Fibroblast of skin of right biceps (primary cell): ENCODE measurements at places on chromosomes 7 and 10.

DNA sequence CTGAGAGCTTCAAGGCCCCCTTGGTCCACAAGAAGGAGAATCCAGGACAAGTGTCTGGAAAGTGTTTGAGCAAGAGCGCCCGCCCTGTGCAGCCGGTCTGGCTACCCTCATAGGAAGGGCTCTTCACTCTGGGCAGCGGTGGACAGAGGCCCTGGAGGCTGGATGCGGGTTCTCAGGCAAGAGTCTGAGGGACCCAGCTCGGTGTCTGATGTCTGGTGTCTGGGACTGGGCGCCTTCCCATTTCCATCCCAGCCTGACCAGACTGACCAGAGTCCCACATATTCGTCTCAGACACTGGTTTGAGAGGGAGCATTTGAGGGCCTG is 59.8 kb downstream of the HK1 start:
- DNase-seq, result no peak

- DNase-seq, result no peak
Observed at GRCh38 chr7:25348104-25348503, 119.8 kb upstream of the NPVF start.

DNA sequence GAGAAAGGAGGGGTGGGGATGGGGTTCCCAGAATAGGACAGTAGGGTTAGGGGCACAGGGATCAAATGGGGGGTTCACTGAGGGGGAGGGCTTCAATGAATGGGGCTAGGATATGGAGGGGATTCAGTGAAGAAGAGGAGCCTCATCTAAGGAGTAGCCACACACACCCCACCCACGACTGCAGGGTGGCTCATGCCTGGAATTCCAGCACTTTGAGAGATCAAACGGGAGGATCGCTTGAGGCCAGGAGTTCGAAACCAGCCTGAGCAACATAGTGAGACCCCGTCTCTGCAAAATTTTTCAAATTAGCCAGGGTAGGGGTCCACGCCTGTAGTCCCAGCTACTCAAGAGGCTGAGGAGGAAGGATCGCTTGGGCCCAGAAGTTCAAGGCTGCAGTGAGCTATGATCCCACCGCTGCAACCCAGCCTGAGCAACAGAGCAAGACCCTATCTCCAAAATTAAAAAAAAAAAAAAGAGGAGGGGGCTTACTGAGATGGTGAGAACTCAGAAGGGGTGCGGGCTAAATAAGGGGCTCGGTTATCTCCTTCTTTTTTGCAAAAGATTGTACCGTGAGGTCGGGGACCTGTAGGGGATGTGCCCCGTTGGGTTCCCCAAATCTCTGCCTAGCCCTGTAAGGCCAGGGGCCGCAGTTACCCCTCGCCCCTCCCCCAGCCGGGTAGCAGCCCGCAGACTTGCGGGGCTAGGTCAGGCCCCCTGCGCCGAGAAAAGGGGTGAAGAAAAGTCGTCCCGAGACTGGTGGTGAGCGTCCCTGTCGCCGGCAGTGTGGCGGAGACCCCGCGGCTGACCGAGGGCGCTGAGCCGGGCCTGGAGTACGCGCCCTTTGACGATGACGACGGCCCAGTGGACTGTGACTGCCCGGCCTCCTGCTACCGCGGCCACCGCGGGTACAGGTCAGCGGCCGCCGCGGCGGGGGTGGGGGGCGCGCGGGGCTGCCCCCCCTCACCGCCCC is 43.1 kb upstream of the HSPB1 start:
- DNase-seq, result no peak

- no peak for DNase-seq
Observed at GRCh38 chr10:122333037-122333436, 41.5 kb upstream of the PLEKHA1 start.

DNA sequence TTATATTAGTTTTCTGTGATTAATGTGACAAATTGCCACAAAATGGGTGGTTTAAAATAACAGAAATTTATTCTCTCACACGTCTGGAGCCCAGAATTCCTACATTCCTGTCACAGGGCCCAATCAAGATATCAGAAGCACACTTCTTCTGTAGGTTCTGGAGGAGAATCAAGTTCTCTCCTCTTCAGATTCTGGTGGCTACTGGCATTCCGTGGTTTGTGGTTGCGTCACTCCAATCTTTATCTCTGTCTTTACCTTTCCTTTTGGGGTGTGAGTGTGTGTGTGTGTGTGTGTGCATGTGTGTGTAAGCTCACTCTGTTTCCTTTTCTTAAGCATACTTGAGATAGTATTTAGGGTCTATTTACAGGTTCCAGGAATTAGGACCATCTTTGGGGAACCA is 115.5 kb upstream of the DKK1 start:
- peak; percentile 53 for DNase-seq

DNA sequence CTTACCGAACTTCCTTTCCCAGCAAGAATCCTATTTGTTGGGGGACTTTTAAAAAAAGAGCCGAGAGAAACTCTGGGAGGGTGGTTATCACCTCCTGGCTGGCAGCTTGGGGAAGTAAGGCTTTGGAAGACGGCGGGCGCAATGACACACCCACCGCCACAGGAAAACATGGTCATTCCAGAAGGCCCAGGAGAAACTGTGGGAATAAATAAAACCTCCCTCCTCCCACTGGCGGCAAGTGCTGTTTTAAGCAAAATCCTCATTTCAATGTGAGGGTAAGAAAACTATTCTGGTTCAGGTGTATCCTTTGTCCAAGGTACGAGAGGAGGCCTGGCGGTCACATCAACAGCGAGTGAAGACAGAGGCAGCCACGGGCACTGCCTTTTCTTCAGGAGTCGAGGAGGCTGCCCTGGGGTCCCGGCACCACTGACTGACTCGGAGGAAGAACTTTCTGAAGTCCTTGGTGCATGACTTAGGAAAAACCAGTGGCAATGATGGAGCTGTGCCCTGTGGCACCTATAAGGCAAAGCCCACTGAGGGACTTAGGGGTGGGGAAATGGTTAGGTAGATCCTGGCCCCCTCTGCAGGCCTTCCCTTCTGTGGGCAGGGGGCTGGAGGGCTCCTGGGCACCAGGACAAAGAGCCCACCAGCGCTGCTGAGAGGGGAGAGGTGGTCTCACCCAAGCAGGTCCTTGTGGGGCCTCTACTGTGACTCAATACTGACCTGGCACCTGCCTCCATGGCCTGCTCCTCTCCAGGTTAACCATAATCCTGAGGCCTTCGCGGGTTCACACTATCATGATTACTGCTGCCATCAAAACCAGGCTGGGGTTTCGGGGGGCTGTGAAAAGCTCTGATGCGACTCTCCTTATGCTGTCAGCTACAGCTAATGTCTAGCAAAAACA is 21.4 kb downstream of the DNAJB12 start:
- DNase-seq, result no peak

GRCh38 chr7:132218876-132219275 is 357.4 kb downstream of the PLXNA4 start:
- no peak for DNase-seq

DNA sequence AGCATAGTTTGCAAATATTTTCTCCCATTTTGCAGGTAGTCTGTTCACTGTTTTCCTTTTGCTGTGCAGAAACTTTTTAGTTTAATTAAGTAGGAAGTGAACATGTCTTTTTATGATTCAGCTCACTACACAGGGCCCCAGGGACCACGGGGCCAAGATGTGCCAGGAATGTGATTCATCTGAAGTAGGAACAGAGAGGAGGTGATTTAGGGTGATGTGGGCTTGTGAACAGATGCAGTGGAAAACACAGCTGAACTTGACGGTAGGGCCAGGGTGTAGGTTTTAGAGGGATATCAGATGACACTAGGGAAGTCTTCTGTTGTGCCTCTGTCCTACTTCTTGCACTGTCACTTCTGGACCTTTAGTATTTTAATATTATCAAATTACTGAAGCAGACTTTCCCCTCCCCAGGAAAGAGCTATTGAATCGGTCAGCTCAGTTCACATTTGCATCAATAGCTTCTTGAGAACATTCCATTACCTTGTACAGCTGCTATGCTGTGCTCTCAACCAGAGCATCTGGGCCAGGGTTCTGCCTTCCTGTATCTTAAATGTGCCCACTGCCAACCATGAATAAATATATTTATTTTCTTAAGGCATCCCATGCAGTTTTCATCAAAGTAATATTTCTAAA is 96.9 kb downstream of the OSBPL3 start:
- peak; percentile 87 for DNase-seq

DNA sequence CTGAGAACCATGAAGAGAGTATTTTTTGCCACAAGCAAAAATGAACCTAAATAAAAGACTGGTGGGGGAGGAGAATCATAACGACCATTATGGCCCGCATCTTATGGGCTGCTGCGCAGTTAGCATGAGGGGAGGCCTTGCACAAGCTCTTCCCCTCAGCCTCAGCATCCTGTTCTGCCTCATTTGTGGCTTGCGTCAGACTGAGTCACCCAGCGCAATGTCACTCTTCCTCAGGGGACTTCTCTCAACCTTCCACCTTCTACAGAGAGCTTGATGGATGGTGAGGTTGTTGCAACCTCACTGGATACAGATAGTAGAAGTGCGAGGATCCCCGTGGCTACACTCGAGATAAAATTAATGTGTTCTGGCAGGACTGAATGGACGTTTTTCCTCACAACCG is 16.8 kb upstream of the GPR15LG start:
- peak; percentile 4 for DNase-seq

GRCh38 chr7:155210356-155210755 is 87.3 kb upstream of the INSIG1 start:
- DNase-seq, result no peak

DNA sequence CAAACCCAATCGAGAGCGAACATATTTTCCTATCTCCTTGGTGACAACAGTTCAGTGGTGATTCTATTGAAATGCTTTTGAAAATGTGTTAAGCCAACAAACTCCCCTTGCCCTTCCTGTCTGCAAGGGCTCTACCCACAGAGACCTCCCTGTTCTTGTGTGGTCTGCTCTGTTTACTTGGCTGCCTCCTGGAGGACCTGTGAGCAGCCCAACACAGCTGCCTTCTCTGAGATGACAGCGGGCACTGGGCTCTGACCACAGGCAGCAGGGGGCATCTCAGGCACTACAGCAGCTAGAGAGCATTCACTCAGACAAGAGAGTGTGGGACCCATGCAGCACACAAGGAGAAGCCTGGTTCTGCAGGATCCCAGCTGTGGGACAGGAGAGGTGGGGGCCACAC is 416.4 kb downstream of the TCERG1L start:
- DNase-seq, result no peak

- DNase-seq, result peak; percentile 64
Observed at GRCh38 chr7:138886501-138886917, 88.5 kb upstream of the ATP6V0A4 start.

- DNase-seq, result peak; percentile 92
Observed at GRCh38 chr10:69696073-69696731, 66.2 kb downstream of the FAM241B start.

DNA sequence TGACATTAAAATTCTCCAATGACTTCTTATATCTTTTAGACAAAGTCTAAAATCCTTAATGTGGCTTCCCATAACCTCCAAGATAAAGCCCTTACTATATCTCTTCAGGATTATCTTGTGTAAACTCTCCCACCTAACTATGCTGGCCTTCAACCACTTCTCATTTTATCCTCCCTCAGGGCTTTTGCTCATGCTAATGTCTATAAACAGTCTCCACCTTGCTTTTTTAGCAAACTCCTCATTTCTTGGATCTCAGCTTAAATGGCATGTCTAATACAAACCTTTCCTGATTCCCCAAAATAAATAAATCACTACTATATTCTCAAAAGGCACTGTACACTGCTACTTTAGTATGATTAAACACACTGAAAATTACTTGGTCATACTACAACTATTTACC is 181.2 kb downstream of the LRRN3 start:
- DNase-seq, result no peak

DNA sequence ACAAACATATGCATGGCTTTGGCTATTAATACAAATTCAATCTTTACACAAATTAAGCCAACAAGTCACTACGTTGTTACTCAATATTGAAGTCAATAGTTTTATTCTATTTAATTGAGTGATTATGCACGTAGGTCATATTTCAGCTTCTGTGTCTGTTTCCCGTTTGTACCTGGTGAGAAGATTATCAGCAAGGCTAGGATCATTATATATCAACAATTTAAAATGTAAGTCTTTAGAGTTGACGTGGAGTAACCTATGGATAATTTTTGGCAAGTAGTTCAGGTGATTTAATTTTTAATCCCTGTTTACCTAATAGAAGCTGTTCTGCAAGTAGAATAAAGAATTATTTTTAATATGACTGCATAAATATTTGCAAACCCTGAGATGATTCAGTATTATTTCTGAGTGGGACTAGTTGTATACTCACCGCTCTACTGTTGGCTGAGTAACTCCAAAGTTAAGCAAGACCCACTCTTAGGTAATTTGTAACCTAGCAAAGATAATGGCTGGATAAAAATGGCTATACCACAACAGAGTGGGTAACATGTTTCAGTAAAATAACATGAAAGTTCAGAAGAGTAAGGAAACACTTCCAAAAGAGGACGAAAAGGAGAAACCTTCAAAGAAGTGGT is 161.0 kb downstream of the HGF start:
- DNase-seq, result no peak

- DNase-seq, result peak; percentile 7
Observed at GRCh38 chr7:88546808-88547207, 212.7 kb upstream of the ZNF804B start.

DNA sequence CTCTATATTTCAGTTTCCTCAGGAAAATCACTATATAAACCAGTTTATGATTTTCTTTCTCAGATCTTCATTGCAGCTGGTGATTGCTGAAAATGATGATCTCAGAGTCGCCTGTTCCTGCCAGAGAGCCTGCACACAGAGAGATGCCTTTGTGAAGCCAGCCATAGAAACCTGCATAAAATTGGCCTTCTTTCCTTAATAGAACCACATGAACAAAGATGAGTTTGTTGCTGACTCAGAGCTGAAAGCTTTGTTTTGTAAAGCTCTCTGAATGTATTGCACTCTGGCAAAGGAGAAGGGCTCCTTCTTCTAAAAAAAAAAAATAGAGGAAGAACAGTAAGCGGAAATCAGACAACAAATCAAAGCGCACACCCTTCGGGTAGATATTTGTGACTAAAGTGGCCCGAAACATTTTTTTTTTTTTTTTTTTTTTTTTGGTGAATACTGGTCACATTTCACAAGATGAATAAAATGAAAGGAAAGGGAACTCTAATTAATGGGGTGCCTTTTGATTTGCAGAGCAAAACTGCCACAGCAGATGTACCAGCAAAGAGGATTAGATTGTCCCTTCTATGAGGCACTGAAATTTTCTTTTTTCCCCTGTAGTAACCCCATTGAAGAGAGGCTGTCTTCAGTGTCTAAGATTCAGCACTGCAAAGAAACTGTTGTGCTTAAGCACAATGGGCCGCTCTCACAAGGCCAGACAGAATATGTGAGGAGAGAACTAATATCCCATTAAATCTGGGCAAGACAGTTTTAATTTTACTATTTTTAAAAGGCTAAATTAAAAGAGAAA is 75.1 kb upstream of the PTPRZ1 start:
- peak; percentile 2 for DNase-seq

GRCh38 chr10:93069245-93069561 is 4.5 kb upstream of the CYP26A1 start:
- DNase-seq, result no peak
